Posterior vena cava (tissue), 2 donors: ENCODE measurements at places on chromosomes 11 and 22.

GRCh38 chr11:59800390-59801025, 10.1 kb downstream of the MRPL16 start:
- DNase-seq, result no peak

GRCh38 chr22:40534379-40535188, 101.9 kb downstream of the MRTFA start:
- DNase-seq, result no peak

GRCh38 chr11:76392870-76393269, 11.7 kb downstream of the GVQW3 start:
- no peak for DNase-seq

DNA sequence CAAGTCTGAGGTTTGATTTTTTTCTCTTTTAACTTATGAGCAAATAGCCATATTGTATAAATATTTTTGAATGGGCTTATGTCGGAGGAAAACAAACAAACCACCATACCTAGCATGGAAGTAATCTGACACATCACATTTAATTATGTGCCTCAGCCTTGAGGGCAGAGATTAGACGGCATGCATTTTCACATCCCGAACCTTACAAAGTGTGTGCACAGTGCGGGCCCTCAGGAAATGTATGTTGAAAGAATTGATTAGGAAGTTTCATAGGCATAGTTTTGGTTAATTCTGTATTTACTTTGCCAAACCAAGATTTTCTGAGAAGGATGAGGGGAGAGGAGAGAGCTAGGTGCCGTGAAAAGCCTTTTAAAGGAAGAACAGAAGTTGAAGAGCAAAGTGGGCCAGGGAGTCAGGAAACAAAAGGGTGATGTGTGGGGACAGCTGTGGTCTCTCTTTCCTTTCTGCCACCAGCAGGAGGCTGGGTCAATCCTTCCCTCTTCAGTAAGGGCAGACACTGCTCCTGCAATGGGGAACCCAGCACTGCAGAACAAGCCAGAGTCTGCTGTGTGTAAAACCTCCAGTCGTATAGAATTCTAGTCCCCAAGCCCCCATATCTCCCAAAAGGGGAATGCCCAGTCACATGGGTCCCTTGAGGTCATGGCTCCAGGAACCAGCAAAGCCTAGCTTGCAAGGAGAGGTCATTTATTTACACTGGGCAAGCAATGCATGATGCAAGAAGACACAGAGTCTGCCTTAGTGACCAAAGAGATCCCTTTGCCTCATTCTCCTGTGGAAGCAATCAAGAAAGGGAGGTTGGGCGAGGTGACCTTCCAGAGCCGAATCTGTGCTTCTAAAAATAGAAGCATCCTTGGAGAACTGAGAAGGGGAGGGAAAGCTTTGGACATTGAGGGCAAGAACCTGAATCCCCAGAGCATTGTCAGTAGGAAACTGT, 71.1 kb upstream of the OLFML1 start:
- no peak for DNase-seq

DNA sequence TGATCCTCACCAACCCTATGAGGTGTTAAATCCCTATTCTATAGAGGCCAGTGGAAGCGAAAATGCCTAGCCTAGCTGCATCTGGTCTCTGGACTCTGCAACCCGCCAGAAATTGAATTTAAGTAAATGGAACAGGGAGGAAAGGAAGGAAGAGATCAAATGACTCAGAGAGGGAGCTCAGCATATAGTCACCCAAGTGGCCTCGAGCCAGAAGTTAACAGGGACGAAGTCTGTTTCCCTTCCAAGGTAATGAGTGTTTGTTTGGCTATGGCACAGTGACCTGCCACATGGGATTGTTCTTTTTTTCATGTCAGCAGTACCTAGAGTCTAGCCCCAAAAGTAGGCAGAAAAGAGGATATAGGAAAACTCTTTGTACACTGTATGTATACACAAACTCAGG, 66.3 kb downstream of the PAK1 start:
- DNase-seq, result no peak

DNA sequence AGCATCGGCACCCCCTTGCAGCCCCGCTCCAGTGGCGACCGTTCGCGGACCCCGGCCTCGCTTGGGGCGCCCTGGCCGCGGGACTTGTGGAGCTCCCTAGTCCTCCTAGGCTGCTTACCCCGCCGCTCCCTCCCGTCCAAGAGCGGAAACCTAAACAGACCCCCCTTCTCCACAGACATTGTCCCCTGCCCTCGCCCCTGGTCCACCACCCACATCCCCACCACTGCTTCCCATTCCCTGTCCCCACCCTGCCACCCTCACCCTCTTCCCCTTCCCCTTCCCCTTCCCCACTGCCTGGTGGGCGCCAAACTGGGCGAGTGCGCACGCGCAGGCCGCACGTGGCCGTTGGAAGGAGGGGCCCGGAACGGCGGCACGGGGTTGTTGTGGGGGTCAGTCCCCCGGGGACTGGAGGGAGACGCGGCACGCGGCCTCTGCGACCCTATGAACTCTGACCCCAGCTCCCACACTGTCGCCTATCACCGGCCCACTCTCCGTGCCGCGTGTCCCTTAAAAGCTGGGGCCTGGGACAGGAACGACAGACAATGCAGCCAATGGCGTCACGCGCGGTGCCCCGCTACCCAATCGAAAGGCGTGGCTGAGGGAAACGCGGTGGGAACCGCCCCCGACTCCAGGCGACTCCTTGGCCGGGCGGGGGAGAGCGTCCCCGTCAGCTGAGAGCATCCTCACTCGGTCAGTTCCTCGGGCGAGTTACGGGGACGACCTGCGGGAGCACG, at the start of gene SNX32:
TSS of gene SNX32 (plus strand) at position 667 of the 734 bp plus-strand sequence. CDS start 103 bp downstream, outside the sequence.
- peak; percentile 99 for DNase-seq

GRCh38 chr11:36381015-36381360, 84.9 kb downstream of the PRR5L start:
- DNase-seq, result no peak

- peak; percentile 96 for DNase-seq
These were observed 114.1 kb downstream of the MICAL2 start for GRCh38 chr11:12224537-12224893.

GRCh38 chr11:104678408-104678807, 219.9 kb downstream of the CASP12 start:
- DNase-seq, result no peak

- DNase-seq, result no peak
These were observed 16.9 kb upstream of the TCF20 start for GRCh38 chr22:42287174-42287890.

DNA sequence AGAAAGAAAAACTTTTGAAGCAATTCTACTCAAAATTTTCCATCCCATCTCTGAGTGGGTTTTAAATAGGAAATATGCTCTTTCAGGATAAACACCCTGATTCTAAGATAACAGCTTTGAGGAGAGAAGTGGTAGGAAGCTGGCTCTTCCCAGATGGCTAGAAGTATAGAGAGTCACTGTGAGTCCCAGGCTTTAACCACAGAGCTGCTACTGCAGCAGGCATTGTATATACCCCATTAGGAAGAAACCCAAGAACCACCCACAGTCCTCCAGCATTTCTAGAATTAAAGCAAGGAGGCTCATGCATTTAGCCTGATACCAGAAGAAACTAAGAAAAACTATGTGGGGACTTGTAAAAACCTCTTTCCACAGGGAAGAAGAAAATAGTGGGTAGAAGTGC, 1405.6 kb upstream of the TENM4 start:
- no peak for DNase-seq

- peak; percentile 95 for DNase-seq
These were observed 23.2 kb upstream of the ST3GAL4 start for GRCh38 chr11:126332221-126332711.

GRCh38 chr22:31272522-31273446, 19.5 kb downstream of the PIK3IP1 start:
- DNase-seq, result no peak

DNA sequence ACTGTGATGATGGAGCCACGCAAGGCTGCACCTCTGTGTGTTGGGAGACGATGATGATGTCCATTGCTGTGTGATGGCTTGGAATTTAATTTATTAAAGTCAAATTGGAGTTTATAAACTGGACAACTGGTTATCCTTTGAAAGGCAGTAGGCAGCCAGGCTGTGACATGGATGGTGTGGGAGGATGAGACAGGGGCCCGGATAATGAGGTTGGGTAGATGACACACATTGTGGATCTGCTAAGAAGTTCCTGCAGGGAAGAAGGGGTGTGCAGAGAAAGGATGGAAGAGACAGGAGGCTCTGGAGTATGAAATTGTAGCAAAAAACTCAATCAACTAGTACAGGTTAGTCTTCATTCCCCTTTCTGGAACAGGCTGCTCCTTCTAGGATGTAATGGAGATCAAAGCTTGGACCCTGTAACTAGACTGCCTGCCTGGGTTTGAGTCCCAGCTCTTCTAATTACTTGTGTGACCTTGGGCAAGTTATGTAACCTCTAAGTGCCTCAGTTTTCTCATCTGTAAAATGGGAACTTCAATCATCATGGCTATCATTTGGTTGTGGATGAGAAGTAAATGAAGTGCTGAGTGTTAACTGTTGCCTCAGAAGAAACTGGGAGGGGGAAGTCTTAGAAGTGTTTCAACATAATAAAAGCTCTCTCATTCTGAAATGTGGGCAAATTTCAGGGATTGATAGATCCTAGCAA, 4.2 kb upstream of the HINFP start:
- no peak for DNase-seq

DNA sequence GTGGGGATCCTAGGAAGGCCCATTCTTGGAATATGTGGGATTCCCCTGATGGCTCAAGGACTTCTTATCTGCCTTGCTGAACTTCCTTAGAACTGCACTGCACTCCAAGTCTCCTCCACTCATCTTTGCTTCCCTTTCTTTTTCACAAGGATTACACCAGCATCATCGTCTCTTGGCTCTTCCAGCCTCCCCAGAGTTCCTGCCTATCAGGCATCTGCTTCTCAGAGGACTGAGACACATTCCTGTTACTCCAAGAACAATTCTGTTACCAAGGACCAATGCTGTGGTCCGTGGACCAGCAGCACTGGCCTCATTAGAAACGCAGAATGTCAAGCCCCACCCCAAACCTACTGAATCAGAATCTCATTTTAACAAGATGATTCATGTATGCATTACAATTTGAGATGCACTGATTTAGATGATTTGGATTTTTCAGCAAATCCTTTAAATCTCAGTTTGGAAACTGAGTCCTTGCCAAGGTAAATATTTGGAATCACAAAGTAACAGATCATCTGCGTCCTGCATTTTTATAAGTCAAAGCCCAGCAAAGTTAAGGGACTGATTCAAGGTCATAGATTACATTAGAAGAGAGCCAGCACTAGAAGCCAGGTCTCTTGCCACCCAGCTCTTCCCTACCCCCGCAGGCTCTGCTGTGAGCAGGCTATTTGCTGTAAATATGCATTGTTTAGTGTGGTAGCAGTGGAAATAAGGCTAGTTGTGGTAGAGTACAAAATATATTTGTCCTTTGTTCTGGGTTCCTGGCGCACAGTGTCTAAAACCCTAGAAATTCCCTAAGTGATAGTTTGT, 110.9 kb downstream of the SWAP70 start:
- DNase-seq, result no peak

- peak; percentile 98 for DNase-seq
These were observed 651 bp upstream of the ARL2 start for GRCh38 chr11:65013130-65013887.

GRCh38 chr11:93407777-93408401, 77.3 kb downstream of the DEUP1 start:
- no peak for DNase-seq

DNA sequence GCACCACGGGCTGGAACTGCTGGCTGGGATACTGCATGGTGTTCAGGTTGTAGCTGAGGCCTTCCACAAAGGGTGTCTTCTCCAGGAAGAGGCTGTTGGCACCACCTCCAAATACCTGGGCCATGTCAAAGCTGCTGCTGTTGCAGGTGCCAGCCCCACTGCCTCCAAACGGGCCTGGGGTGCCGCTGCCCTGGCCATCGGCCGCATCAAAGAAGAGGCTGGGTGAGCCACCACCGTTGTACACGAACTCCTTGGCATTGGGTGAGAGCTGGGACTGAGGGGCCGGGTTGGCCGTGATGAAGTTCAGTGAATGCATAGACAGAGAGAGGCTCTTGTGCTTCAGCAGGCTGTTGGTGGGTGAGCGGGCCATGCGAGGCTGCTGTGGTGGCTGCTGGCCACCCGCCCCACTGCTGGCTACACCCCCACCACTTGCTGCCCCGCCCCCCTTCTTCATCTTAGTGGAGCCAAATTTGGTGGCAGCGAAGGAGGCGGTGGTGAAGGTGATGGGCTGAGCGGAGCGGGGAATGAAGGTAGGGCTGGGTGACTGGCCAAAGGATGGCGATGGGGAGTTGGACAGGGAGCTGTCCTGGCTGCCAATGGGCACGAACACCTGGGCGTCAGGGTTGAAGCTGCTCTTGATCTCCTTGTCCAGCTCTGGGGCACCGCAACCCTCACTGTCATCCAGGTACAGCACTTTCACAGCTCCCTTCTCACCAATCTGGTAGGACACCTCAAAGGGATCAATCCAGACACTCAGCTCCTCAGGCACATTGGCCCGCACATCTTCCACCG, 10.1 kb downstream of the TOB2 start:
- no peak for DNase-seq

DNA sequence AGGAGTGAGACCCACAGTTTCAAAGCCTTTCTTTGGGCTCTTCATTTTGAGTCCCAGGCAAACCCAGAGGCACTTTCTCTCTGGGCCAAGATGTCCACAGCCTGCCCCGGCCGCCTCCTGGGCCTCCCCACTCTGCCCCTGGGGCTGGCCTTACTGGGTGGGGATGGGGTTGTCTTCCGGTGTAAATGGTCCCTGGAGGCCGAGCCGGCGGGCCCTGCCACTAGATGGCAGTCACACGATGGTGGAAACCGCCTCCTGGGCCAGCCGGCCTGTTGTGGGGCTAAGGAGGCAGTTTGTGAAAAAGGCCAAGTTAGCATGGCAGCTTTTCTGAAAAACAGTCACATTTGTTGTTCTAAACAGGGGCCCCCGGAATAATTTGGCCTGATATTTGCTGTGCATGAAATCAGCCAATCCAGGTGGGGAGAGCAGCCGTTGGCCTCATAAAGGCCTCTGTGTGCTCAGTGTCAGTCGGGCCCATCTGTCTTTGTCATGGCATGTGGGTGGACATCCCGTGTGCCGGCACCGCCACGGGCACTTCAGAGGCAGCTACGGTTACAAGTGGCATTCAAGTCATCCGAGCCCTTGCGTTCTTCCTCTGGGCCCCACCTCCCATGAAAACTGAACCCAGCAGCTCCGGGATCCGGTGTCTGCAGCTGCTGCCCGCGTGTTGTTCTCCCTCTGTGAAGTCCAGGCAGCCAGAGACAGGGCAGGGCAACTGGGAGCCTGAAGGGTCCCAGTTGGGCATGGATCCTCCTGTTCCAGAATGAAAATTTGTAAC, 6.5 kb downstream of the MRPL23 start:
- DNase-seq, result no peak
